ENCODE measurements at places on chromosomes 7 and 10.

GRCh38 chr10:52351914-52352330 lies 37.8 kb downstream of the DKK1 start:
- peak; percentile 74 for DNase-seq

DNA sequence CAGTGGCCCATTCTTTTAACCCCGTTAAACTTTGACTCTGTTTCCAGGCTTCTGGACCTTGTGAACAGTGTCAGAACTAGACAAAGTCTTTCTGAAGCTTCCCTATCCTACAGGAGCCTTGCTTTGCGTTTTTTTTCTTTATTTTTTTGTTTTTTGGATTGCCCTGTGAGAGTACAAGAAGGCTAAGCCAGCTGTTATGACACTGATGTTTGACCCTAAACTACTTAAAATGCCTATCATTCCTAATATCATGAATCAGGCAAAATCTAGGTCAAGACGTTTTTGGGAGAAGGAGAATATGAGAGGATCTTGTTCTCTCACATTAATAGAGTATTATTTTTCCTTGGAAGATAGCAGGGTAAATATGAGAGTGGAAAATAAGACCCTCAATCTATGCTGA lies 79.8 kb downstream of the EPDR1 start:
- DNase-seq = no peak

- no peak for DNase-seq
Observed at GRCh38 chr10:86657396-86658011, 3.2 kb downstream of the OPN4 start.

- no peak for DNase-seq
Observed at GRCh38 chr10:52568309-52568708, 204.3 kb downstream of the MBL2 start.

- no peak for DNase-seq
Observed at GRCh38 chr7:124072603-124073309, 39.9 kb upstream of the TMEM229A start.

DNA sequence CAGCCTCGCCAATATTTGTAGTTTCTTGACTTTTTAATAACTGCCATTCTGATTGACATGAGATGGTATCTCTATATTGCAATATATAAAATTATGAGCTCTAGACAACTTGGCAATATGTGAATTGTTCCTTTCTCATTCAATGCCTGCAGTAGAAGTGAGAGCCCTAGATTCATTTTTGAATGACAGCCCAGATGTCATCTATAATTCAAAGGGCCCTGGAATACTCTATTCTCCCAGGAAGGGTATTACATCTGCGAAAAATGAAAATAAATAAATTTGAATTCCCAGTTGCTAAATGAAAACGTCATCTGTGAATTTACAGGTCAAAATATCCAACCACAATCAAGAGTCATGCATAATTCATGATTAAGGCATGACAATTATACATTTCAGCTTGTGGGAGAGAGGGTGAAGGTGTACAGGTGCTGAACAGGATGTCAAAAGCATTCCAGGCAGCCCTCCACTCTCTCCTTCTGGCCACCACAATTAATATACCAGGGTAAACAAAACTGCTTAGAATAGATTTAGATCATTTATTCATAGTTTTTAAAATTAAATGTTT lies 1147.3 kb downstream of the XPNPEP1 start:
- DNase-seq = no peak

DNA sequence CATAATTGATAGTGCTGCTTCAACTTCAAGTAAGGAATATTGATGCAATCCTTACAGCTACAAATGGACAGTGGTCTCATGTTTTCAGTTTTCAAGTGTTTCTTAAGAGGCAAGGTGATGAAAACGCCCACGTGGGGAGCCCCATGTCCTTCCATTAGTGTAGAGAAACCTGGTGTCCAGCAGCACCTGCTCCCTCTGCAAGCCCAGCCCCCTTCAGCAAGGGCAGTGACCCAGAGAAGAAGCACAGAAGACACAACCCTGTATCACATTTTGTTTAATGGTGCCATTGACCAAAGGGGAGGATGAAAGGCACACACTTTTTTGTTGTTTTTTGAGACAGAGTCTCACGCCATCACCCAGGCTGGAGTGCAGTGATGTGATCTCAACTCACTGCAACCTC lies 143.7 kb downstream of the EGFR start:
- DNase-seq = no peak

GRCh38 chr10:29713450-29713849 lies 78.7 kb upstream of the SVIL start:
- DNase-seq = no peak

GRCh38 chr10:103933557-103934121 lies 15.7 kb upstream of the STN1 start:
- no peak for DNase-seq

- DNase-seq = no peak
Observed at GRCh38 chr7:6497994-6498393, 50.2 kb upstream of the DAGLB start.

GRCh38 chr10:111093741-111094380 lies 17.0 kb downstream of the ADRA2A start:
- no peak for DNase-seq

DNA sequence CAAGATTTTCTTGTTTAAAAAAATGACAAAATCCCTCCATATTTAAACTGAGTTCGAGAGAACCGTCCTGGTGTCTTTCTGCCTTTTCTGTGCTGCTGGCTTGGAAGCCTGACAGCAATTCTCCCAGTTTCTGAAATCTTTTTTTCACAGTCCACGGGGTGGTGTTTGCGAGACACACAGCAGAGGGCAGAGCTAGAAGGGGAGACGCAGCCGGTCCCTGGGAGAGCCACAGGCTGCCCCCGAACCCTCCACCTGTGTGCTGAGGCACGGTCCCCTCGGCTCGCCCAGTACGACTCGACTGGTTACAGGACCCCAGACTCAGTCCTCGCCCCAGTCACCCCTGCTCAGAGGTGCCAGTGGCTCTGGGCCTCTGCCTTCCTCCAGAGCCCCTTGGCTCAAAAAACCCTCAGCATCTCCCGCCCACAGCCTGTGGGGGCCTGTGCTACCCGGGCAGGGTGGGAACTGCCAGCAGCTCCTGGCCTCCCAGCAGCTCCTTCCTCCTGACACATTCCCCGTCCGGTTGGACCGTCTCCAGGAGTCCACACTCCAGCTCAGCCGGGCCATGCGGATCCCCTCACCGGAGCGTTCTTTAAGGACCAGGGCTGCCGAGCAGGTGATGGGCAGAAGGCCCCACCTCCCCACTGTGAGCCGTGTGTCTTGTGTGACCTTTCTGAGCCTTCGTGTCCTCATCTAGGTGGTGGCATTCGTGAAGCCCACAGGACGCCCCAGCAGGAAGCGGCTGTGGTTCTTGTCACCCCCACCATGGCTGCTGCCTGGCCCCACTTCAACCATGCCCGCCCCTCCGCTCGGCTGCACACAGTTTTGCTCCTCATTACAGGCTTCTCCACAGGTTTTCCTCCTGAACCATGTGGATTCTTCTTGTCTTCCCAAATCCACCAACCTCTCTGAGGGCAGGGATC lies 52.3 kb upstream of the EN2 start:
- no peak for DNase-seq

- DNase-seq = no peak
Observed at GRCh38 chr10:17216901-17217395, 11.1 kb upstream of the VIM start.

- DNase-seq = no peak
Observed at GRCh38 chr7:147516391-147516790, 1074.2 kb upstream of the C7orf33 start.

DNA sequence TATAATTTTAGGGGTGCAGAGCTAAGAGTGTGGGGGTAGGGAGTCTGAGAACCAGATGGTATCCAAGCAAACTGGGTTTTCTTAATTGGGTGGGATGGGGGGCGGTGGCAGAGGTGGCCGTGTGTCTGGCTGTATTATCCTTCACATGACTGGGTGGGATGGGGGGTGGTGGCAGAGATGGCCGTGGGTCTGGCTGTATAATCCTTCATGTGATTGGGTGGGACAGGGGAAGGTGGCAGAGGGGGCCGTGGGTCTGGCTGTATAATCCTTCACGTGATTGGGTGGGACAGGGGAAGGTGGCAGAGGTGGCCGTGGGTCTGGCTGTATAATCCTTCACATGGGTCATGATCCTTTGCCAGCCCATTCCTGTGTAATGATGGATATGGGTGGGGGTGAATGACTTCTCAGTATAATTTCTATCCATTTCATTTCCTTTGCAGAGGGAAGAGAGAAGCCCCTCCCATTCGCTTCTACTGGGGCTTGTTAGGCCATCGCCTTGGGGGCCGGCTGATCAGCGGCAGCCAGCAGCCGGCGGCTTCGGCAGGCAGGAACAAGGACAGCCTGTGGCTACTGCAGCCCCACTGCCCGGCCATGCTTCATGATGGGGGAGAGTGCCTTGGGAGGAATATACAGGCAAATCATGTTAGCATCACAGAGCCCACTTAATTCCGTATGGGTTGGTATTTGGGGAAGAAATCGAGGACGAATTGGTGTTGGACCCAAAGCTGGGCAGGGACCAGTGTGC lies 179.6 kb upstream of the MKI67 start:
- no peak for DNase-seq

DNA sequence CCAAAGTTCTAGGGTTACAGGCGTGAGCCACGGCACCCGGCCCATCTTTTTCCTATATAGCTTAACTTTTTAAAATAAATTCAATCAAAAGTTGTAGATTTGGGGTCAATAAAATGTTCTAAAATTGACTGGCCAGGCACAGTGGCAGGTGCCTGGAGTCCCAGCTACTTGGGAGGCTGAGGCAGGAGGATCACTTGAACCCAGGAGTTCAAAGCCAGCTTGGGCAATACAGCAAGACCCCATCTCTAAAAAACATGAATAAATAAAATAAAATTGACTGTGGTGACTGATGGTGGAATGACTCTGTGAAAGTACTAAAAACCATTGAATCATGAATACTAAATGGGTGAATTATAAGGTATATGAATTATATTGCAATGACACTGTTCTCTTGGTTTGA lies 20.8 kb downstream of the P4HA1 start:
- no peak for DNase-seq

DNA sequence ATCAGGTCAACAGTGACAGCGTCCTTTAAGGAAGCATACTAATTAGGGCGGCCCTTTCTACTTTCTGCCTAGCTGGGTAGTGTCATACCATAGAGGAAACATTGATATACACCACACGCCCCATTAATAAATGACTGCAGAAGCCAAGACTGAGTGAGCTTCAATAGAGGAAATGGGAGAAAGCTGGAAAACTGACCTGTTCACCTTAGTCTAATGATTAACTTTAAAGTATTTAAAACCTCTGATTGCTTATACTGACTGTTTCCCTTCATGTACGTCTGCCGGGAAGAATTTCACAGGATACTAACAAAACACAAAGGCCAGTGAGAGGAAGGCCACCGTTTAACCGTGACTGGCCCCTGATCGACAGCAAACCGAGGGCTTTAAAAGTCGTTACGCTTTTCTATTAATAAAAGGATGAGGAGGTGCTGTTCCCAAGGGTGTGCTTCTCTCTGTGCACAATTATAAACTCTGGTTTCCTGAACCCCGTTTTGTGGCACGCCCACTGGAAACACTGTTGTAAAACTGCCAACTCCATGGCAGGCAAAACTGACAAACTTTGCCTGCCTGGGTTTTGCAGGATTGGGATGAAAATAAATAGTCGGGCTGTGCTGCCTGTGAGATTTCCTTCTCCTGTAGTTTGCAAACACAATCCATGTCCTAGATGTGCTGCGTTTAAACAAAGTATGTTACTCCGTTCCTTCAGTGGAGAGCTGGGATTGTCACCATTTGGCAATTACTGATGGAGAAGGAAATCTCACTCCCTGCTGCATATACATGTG lies 137.6 kb downstream of the NRP1 start:
- DNase-seq = no peak

GRCh38 chr10:115091161-115091560 lies 2.0 kb upstream of the ATRNL1 start:
- DNase-seq = no peak

- DNase-seq = no peak
Observed at GRCh38 chr10:82420001-82420400, 545.0 kb downstream of the NRG3 start.

- no peak for DNase-seq
Observed at GRCh38 chr10:61983255-61983654, 81.8 kb downstream of the ARID5B start.

DNA sequence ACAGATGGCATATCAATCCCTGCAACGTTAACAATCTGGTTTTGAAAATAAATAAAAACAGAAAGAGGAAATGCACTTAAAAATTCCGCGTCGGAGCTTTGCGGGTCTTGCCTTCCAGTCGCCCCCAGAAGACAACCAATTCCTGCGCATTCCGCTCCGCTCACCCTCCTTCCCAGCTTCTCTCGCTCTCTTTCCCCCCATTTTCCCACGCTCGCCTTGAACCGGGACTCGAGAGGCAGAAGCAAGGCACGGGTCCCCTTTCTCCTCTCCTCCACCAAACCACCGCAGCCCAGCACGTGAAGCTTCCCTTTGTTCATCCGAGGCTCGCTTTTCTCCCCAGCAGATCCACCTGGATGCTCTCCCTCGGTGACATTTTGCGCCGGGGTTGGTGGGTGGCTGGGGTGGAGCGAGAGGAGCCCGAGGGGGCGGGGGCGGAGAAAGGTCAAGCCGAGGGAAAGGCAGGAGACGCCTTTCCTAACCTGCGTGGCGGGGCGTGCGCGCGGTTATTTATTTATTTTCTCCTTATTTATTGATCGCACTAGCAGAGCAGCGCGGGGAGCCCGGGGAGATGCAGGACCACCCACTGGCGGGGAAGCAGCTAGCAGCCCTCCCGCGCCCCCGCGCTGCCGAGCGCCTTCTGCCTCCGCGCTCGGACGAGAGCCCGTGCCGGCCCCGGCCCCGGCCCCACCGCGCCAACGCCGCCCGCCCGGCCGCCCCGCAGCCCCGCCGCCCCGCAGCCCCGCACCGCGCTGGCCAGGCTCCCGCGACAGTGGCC lies at the start of gene KCND2:
Gene KCND2, plus strand, starts transcription at position 475 of the 775 bp plus-strand sequence.
- no peak for DNase-seq

DNA sequence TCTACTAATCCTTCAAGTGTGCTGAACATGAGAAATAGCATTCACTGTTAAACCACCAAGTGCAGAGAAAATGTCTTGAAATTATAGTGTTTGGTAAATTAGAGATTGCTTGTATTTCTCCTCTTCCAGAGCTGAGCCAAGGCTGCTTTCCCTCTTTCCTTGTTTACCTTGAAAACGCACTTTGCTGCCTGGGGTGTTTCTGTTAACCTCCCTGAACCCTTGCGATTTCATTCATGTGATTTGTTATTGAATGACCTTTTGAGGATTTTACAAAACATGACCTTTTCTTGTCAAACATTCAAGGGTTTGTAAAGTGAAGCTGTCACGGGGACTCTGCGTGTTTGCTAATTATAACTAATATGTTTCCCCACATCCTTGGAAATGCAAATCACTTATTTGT lies 169.4 kb downstream of the LRMDA start:
- no peak for DNase-seq

DNA sequence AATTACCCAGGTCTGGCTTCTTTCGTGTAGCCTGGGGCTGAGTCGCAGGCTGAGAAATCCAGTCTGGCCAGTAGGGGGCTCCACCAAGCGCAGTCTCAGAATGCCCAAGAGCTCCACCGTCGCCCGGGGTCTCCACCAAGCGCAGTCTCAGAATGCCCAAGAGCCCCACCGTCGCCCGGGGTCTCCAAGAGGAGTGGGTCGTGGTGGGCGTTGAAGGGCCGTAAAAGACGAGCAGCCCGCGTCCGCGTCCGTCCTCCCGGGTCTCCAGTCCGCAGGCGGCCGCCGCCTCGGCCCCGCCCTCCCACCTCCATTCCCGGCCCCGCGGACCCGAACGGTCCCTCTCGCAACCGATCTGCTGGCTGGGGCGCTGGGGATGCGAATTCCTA lies 892 bp upstream of the ZYX start:
- peak; percentile 81 for DNase-seq

- DNase-seq = no peak
Observed at GRCh38 chr10:11440250-11441150, 170.9 kb downstream of the USP6NL start.

Measured in fibroblast of skin of left quadriceps (primary cell).